ENCODE measurements at places on chromosomes 11 and 22.

DNA sequence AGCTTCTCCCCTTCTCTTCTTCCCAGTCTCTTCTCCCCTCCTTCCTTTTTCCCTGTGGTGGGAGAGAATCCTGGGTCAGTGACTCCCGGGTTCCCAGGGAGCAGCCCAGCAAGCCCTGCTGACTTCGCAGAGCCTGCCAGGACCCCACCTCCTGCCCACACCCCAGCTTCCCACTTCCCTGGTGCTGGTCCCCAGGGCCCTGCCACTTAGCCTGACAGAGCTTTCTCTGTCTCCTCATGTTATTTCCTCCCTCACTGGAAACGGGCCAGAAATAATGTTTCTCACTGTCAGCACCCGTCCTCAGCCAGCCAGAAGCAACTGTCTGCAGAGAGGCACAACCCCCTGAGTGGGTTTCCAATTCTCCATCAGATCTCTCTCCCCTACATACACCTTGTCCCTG lies 27.1 kb downstream of the C11orf96 start:
- no peak for DNase-seq

DNA sequence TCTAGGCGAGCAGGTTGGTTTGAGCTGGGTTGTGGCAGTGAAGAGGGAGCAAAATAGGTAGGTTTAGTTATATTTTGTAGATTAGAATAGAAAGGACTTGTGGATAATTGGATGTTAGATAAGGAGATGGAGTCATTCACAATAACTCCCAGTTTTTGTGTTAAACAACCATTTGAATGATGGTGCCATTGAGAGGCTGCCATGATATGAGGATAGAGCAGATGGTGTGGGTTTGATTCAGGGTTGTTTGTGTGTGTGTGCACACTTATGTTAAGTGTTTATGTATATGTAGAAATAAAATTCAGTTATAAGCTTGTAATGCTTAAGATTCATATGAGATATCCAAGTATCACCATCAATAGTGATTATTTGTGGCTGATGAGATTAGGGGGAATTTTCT lies 166.6 kb downstream of the NXPE2 start:
- DNase-seq = no peak

- no peak for DNase-seq
Measured at GRCh38 chr11:100061006-100061405, 626.1 kb upstream of the ARHGAP42 start.

- no peak for DNase-seq
Measured at GRCh38 chr11:120066738-120067437, 71.0 kb downstream of the TRIM29 start.

GRCh38 chr11:70948398-70948797 lies 304.0 kb downstream of the SHANK2 start:
- no peak for DNase-seq

DNA sequence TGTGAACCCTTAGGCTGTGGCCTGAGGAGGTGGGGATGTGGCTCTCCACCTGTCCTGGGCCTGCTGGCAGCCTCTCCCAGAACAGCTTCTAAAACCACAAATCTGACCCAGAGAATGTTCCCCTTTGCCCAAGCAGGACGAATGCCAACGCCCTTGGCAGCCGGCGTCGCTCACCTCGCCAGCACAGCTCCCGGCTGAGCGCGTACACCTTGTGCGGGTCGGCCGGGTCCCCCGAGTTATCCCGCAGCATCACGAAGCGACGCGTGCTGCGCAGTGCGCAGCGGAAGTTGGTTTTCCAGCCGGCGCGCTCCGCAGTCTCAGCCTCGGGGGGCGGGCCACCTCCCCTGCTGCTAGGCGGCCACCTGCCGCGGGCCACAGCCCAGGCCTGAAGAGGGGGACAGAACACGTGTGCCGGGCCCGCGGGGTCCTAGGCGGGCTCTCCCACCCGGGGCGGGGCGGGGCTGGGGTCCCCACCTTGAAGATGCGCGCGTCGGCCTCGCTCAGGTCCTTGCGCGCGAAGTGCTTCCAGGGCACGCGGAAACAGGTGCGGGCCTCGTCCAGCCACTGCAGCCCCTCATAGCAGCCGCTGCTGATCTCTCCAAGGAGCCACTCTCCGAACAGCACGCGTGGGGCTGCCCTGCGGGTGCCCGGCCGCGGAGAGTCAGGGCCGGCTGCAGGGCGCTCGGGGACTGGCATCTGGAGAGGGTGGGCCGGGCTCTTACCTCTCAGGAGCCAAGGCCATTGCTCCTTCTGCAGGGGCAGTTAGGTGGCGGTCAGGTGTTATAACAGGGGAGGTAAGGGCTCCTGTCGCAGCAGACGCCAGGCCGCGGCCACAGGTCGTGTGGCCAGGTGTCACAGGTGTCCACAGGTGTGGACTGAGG lies 887 bp downstream of the IRF7 start:
- no peak for DNase-seq

DNA sequence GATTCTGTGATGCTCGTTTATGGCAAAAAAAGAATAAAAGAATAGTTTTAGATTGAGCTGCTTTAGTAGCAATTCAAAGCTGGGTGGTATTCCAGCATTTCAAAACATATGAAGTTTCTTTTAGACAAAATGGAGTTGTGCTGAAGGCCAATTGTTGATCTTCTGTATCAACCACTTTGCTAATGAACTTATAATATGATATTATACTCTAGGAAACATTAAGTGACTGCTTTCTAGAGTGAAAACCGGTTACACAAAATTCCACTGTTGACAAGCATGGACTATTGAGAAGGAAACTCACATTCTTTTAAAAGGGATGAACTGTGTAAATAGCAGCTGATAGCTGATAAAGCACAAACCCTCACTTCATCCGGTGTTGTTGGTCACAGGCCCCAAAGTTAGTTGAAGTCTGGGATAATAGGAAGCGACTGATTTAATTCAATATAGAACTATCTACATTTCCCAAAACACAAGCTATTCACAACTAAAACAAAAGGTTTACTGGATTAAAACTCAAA lies 255.1 kb downstream of the CADM1 start:
- DNase-seq = no peak

- no peak for DNase-seq
Measured at GRCh38 chr22:32888976-32889375, 87.5 kb downstream of the TIMP3 start.

DNA sequence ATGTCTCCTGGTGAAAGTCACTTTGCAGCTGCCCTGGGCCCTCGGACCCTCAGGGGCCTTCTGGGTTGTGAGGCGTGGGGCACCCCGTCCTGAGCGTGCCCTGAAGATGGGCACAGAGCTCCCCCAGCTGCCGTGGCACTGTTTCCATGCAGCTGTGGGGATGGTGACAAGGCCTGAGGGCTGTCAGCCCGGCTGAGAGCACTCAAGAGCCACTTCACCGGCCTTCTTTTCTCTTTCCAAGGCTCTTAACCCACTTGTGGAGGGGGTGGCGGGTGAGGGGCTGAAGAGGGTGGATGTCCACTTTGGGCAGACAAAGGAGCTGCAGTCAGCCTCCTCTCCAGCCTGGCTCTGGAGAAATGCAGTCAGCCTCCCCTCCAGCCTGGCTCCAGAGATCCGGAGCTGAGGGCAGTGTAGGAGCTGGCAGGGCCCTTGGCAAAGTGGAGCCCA lies 239.5 kb downstream of the ST3GAL4 start:
- no peak for DNase-seq

DNA sequence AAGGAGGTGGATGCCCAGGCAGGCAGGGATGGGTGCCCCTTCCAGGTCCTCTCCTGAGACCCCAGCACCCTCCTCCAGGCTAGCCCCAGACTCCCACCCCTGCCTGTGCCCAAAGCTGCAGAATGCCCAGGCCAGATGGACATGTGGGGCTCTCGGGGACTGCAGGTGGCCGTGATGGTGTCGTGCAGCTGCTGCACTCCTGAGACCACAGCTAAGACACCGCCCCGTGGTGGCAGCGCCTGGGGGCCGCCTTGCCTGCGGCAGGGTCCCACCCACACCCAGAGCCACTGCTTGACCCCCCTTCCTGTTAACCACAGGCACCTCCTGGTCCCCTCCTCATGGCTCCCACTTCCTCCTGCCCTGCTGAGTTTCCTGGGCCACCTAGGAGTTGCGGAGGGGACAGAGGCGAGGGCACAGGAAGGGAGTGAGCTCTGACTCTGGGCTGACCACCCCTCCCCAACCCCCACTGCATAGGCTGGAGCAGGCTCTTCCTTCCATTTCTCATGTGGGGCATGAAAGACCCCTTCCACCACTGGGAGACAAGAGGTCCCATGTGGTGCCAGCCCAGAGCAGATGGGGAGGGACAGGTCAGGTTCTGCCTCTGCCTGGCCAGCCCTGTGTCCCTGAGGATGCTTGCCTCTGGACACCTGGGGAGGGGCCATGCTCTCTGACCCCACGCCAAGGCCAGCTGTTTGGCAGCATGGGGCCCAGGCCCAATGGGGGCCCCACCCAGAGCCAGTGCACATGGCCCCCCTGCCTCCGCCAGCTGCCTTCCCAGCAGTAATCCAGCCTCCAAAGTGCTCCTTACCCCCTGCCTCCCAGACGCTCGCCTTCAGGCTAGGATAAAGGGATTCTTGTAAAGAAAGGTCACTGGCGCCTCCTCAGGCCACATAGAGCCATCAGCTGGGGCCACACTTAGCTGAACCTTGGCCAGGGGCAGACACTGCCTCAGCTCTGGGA lies 29.3 kb downstream of the OSBPL5 start:
- DNase-seq = no peak

DNA sequence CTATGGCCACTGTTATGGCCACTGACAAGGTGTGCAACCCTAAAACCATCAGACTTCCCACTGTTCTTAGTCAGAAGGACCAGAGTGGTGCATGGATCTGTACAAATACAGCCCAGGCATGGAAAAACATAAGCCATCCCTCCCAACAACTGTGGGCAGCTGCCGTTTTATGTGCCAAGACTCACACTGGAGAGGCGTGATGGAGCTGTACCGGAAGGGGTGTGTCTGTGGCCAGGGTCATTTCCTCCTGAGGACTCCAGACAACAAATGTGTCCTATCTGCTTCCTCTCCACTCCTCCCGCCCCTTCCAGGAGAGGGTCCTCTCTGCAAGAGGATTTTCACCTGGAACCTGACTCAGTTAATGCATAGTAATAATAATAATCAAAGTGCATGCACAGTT lies 29.5 kb downstream of the KCNJ1 start:
- no peak for DNase-seq

GRCh38 chr22:25085930-25086901 lies 113.4 kb upstream of the CRYBB3 start:
- no peak for DNase-seq

DNA sequence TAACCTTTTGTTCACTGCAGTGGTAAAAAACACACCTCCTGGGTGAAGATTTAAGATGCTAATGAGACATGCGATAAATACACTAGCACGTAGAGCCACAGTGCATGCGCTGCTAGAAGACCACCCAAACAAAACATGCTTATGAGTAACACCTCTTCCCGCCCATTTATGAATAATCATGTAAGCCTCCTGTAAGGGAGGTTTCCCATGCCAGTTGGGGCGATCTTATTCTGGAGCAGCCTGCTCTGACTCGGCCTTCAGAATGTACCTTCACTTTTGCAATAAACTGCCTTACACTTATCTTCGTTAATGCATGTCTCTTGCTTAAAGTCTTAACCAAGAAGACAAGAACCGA lies 18.1 kb upstream of the SCARF2 start:
- no peak for DNase-seq

DNA sequence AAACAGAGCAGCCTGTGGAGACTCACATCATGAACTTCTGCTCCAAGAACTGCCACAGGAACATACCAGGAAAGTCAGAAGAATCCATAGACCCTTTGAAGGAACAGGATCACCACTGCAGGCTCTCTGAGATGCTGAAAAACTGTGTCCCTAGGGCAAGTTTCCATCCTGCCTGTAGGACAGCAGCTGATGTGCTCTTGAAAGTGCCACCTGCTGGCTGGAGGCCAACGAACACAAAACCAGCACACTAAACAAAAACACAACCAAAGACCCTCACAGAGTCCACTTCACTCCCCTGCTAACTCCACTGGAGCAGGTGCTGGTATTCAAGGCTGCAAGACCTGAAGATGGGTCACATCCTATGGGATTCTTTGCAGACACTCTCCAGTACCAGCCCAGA lies 12.0 kb upstream of the NXPE1 start:
- DNase-seq = no peak

DNA sequence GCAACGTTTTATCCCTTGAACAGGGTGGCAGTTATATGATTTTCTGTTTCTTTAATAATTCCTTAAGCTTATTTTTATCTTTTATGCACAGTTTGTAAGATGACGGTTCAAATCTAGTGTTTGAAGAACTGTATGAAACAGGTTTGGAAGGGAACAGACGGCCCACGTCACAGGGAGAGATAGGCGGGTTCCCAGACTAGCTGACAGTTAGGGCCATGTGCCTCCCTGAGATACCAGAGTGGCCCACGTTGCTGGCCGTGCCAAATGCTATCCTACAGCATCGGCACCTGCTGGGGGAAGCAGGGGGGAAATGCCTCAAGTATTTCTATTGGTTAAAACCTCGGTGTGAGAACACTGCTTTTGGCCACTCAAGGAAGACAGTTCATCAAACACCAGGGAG lies 50.2 kb upstream of the BID start:
- no peak for DNase-seq

- no peak for DNase-seq
Measured at GRCh38 chr11:101127699-101128570, 1.7 kb downstream of the PGR start.

GRCh38 chr11:2655834-2656622 lies 43.8 kb downstream of the KCNQ1OT1 start:
- no peak for DNase-seq

DNA sequence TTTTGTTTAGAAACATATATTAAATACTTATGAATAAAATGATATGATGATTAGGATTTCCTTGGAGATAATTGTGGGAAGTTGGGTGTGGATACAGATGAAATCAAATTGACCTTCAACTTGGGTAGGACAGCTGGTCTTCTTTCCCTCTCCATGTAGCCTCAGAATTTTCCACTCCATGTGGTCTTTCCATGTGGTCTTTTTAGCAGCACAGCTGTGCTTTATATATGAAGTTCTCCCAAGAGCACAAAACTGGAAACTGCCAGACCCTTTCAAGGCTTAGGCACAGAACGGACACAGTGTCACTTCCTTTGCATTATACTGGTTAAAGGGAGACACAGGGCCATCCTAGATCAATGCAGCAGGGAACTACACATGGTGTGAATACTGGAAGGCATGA lies 28.6 kb downstream of the FAM76B start:
- DNase-seq = no peak

GRCh38 chr11:13098063-13098462 lies 88.9 kb downstream of the RASSF10 start:
- no peak for DNase-seq

- no peak for DNase-seq
Measured at GRCh38 chr22:23023294-23023693, 47.0 kb upstream of the GNAZ start.

DNA sequence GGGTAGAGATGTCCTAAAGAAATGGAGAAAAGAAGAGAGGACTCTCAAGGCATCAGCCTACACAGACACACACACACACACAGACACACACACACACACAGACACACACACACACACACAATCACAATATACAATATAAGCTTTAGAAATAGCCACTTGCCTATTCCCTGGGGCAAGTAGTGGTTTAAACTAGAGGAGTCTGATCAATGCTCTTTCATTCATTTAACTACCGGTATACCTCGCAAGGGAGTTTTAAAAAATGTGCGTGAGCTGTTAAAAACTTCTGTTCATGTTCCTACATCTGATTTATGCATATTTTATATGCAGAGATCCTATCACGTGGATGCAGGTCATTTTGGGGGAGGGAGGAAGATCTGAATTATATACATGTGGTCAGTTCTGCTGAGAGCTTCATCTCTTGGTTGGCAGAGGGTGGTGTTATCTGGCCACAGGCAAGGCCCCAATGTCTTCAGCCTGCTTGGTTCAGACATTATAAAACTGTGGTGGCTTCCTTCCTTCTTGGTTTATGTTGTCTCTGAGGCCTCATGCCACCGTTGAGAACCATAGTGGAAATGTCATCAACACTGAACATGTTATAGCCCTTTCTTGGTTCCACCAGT lies 56.6 kb downstream of the SYT13 start:
- DNase-seq = no peak

GRCh38 chr11:34997952-34998528 lies 81.6 kb downstream of the PDHX start:
- DNase-seq = no peak
